KG1 (cell line): ENCODE measurements at places on chromosomes 7 and 10.
A peak's percentile ranks its signal among the peaks of the same experiment; 100 is the strongest.

- DNase-seq, result no peak
These were observed 147.1 kb downstream of the MLLT10 start for GRCh38 chr10:21681156-21681555.

DNA sequence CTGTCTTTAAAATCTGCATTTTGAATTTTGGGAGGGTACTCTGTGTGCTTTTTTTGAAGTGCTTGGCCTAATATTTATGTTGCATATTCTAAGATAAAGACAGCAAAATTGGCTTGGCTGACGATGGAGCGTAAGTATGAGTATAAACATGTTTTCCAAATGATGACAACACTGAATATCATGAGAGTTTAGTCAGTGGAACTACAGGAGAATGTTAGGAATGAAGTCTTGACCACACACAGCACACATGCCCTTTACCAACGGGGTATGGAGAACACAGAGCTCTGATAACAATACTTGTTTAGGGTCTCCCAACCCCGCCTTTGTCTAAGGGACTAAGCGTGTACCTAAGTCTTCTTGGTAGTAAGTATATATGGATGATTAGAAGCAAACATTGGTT lies 253.9 kb upstream of the FZD8 start:
- no peak for DNase-seq

DNA sequence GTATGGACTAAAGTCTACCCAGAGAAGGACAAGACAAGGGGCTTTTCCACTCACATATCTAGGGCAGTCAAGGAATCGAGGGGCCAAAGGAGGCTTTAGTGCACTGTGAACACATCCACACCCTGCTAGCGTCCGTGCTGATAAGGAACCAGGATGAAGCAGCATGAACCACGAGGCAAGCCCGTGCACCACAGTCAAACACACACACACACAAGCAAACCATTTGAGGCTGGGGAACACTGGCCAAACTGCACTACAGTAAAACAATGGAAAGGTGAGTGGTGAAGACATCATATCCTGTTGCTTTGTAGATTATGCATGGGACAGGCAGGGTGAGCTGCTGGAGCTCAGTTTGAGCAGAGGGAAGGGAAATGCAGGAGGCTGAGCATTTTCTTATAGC lies 177.4 kb upstream of the CDCA7L start:
- DNase-seq, result no peak

GRCh38 chr7:158353606-158354570 lies 233.7 kb downstream of the PTPRN2 start:
- DNase-seq, result peak; percentile 1

GRCh38 chr7:150753826-150754603 lies 16.8 kb downstream of the GIMAP5 start:
- no peak for DNase-seq

DNA sequence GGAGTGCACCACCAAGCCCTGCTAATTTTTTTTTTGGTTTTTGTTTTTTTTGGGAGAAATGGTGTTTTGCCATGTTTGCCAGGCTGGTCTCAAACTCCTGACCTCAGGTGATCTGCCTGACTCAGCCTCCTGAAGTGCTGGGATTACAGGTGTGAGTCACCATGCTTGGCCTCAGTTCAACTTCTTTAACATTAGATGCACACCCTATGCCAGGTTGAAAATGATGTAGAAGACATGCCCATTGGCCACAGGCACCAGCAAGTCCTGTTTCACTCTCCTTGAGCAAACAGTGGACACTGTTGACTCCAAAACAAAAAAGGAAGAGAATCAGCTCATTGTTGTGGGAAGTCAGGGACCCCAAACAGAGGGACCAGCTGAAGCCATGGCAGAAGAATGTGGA lies 1205.3 kb downstream of the REEP3 start:
- no peak for DNase-seq

GRCh38 chr10:73926152-73926764 lies 15.3 kb downstream of the PLAU start:
- no peak for DNase-seq

DNA sequence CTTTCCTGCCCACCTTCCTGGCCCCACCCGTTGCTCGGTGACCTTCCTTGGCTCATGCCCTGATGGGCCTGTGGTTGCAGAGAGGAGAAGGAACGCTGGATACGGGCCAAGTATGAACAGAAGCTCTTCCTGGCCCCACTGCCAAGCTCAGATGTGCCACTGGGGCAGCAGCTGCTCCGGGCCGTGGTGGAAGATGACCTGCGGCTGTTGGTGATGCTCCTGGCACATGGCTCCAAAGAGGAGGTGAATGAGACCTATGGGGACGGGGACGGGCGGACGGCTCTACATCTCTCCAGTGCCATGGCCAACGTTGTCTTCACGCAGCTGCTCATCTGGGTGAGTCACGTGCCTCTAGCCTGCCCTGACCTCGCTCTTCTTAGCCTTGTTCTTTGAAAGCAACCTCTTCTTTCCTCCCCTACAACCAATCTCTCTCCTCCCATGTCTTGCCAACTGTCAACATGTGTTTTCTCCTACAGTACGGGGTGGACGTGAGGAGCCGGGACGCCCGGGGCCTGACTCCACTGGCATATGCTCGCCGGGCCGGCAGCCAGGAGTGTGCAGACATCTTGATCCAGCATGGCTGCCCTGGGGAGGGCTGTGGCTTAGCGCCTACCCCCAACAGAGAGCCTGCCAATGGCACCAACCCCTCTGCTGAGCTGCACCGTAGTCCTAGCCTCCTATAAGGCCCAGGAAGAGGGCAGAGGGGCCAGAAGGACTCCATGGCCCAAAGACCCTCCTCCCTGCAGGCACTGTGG lies 24.1 kb downstream of the GBX1 start:
- DNase-seq, result no peak
